ENCODE measurements at places on chromosomes 5 and 9.

DNA sequence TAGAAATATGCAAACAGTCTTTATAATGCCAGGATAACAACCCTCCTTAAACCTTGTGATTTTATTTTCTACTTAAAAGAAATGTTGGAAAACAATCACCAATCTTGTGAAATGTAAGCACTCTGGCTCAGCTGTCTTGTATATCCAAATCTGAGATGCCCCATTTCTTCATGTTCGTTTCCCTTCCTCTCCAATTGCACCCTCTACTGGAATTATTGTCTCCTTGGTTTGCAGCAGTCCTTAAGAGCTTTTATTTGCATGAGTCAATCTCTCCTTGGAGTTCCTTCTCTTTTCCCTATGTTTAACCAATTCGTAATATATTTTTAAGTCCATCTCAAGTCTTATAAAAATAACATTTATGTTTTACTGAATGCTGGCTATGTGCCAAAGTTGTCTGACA is 362.0 kb upstream of the CDH10 start:
- DNase-seq = no peak

GRCh38 chr5:84213212-84213611 is 171.5 kb downstream of the EDIL3 start:
- no peak for DNase-seq

DNA sequence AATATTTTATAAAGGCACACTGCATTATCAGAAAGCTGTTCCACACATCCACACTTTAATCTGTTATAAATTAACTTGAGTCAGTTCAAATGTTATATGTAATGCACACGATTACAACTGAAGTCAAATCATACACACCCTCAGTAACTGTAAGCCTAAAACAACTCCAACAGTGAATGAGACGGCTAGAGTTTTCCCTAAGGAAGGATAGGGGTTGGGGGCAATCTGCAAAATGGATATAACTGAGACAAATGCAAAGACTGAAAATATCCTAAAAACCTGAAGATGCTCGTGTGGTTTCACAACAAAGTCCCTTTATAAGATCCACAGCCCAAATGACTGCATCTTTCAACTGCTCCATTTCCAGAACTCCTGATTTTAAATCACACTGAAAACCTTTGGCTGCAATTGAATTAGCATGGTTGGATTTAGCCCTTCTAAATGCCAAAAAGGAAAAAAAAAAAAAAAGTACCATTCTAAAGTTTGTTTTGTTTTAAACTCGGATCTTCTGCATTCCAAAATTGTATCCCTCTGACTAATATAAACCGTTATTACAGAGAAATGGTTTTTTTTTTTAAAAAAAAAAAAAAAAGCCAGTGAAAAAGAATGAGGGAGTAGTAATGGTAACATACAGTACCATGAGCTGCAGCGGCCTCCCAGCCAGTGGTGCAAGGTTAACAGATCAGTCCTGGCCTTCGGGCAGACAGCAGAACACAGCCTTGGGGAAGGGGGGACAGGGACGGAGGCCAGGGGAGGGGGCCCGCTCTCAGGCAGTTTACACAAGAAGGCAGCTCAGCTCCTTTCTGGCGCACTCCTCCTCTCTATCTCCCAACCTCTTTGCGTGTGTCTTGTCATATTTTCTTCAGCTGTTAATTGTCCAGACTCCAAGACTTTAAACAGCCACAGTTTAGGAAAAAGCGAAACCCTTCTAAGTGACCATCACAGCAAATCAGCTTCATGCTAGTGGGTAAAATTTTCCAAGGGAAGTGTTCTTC is 166.1 kb downstream of the BNC2 start:
- no peak for DNase-seq

GRCh38 chr9:105065098-105066088 is 137.4 kb upstream of the ABCA1 start:
- DNase-seq = no peak

- no peak for DNase-seq
Observed at GRCh38 chr9:121954477-121955140, 138.5 kb downstream of the TTLL11 start.

- no peak for DNase-seq
Observed at GRCh38 chr5:172901788-172902496, 57.3 kb upstream of the RPL26L1 start.

DNA sequence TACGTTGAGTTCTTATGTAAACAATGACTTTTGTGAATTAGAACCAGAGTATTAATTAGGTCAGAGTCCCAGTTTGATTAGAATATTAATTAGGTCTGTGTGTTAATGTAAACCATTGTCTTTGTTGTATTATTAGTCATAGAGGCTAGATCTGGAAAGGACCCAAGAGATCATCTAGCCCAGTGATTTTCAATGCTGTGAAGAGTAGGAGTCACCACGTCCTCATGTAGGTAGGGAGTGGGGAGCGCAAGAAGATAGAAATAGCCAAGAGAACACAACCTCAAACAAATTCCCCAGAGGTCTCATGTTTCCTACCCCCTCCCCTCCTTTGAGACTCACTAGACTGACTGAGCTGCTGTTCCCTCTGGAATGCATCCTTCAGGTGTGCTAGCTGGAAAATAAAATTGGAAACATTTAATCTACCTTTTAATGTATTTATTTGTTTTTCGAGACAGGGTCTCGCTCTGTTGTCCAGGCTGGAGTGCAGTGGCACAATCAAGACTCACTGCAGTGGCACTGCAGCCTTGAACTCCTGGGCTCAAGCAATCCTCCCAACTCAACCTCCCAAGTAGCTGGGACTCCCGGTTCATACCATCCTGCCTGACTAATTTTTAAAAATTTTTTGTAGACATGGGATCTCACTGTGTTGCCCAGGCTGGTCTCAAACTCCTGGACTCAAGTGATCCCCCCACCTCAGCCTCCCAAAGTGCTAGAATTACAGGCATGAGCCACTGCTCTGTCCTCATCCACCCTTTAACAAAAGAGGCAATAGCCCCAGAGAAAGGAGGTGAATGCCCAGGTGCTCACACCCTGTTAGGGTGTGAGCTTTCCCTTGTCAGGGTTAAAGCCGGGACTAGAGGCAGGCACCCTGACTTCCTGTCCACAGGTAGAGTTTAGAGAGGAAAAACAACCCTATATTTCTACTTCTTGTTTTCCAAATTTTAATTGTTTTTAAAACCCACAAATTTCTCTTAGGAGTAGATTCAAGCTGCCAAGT is 92.9 kb downstream of the INIP start:
- DNase-seq = no peak

DNA sequence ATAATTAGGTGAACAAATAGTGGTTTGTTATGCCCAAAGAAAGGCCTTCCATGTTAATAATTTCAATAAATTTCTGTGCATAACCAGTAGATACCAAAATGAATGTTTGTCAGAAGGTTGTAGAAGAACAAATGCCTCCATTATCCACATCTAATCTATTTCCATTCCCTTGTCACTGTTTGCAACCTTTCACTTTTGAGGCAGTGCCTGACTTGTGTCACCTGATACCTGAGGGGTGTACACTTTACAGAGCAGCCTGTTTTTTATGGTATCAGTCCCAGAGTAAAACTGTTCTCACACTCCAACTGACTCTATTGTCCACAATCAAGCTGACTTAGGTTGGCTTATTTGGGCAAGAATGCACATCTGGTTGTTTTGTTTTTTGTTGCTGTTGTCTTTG is 40.1 kb downstream of the FREM1 start:
- DNase-seq = no peak

DNA sequence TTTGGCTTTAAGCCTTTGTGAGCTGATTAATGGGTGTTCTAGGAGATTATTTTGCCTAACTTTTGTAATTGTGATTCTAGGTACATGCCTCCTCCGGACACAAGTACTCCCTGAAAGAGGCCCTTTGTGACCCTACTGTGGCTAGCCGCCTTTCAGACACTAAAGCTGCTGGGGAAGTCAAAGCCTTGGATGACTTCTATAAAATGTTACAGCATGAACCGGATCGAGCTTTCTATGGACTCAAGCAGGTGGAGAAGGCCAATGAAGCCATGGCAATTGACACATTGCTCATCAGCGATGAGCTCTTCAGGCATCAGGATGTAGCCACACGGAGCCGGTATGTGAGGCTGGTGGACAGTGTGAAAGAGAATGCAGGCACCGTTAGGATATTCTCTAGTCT is 13.6 kb downstream of the ITGA1 start:
- DNase-seq = no peak

DNA sequence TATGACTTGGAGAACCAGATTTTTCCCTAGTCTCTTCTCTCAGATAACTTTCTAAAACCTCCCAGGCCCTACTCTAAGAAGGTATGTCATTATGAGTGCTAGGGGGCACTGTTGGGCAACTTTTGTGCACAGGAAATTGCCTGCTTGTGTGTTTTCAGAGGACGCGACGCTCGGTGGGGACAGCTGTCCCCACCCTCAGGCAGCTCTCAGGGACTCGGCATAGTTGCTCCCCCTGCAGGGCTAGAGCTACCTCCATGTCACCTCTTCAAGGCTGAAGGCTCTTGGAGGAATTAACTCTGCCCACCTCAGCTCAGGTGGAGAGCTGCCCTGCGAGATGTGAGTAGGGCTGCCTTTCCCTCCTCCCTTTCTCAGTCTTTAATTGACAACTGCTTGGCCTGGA is 10.2 kb upstream of the TIFAB start:
- DNase-seq = peak; percentile 57

- no peak for DNase-seq
Observed at GRCh38 chr9:123525424-123525823, 169.4 kb downstream of the CRB2 start.

GRCh38 chr9:80387828-80388227 is 816.1 kb downstream of the TLE4 start:
- DNase-seq = no peak

DNA sequence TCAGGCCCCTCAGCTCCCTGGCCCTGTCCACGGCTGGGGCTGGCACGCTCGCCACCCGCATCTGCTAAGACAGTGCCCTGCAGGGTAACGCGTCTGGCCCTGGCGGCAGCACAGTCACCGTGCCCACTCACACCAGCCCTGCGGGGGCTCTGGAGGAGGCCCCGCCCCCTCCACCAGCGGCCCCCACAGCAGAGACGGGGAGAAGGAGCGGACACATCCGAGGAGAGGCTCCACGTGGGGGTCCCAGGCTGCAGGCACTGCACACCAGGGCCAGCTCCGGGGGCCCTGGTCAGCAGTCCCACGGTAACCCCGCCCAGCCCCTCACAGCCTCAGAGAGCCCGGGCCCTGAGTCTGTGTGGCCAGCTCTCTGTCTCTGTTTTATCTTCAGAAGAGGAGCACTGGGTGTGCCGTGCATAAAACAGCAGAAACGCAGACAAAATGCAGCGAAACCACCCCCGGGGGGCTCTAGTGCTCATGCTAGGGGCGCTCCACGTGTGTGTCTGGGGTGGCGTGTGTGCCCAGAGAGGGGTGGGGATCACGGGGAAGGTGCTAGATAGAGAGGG is 47.5 kb upstream of the NRARP start:
- DNase-seq = no peak

DNA sequence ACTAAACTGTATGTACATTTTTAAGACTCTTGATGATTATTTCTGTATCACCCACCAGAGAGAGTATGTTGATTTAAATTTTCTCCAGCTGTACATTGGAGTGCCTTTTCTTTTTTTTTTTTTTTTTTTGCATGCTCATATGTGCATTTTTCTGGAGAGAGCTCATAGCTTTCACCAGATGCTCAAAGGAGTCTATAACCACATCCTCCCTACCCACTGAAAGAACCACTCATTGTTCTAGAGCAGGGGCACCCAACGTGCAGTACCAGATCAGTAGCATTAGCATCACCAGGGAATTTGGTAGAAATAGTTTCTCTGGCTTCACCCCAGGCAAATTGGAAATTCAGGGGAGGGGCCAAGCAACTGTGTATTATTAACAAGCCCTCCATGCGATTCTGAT is 53.9 kb upstream of the TMEM171 start:
- no peak for DNase-seq

DNA sequence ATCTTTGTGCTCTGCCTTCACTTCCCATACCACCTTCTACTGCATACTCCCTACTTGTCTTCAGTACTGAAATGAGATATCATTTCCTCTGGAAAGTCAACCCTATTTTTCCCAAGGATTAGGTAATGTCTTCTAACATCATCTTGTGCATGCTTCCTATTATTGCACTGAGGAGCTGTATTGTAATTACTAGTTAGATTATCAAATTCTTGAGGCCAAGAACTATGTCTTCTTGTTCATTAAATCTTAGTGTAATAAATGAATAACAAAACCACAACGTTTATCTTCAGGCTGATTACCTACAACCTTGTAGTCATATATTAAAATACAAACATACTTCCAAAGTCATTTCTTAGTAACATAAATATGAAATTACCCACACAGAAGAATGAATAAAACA is 87.9 kb upstream of the POU5F2 start:
- no peak for DNase-seq

- DNase-seq = no peak
Observed at GRCh38 chr5:163079618-163080017, 357.8 kb upstream of the CCNG1 start.

DNA sequence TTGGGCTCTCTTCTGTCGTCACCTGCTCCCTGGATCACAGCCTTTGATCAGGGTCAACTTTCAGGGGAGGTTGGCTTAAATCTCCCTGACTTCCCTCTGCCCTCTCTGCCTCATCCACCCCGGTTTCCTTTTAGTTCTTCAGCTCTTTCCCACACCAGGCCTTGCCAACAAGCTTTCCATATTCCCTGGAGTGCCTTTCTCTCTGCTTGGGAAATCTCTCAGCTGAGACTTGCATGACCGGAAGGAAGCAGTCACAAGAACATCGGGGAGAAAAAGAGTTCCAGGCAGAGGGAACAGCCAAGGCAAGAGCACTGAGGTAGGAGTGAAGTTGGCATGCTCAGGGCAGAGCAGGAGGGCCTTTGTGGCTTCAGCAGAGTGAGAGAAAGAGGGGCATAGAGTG is 88.4 kb upstream of the HSPA9 start:
- DNase-seq = no peak

- DNase-seq = no peak
Observed at GRCh38 chr9:133635098-133635497, 1.1 kb upstream of the DBH start.

DNA sequence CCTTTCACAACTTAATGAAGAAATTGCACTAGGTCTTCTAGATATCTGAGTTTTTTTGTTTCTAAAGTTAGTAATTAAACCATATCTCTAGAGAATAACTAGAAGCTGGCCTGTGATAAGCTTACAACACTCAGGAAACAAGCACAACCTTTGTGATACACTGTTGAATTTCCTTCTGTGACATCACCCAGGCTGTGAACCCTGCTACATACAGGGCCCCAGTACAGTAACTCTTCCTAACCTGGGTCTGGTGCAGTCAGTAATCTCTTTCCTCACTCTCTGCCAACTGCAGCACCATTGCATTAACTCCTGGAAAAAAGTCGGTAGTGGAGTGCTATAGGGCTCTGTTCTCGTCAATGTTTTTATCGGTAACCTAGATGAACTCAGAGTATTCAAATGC is 10.6 kb upstream of the IGFBPL1 start:
- no peak for DNase-seq

- DNase-seq = no peak
Observed at GRCh38 chr5:69137807-69138206, 29.1 kb upstream of the CCNB1 start.

- DNase-seq = no peak
Observed at GRCh38 chr5:116528519-116529234, 45.9 kb downstream of the SEMA6A start.

DNA sequence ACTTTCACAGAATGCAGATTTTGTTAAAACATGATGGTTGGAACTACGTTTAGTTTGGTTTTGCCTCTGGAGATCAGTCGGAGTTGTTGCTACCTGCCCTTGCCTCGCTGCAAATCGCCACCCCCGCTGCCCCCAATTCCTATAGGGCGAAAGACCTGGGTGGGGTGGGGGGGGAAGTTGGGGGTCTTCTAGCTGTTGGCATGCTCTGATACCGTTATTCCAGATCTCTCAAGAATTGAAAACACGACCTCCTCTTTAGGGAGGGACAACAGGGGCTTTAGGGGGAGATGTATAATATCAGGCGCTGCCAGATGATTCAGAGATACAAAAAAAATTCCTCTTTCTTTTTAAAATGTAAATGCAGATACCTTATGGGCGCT is 36.4 kb upstream of the NFIB start:
- no peak for DNase-seq
